Activated T-helper 1 cell treated with anti-CD3 and anti-CD28 coated beads, Interleukin-12 subunit alpha, Interleukin-12 subunit beta, Interleukin-2, Interleukin-4 antibody, amounts not matched to agents 30 ng/mL and 10 ng/mL and 1 ng/mL, durations not matched to agents 14 hours and 24 hours and 36 hours (primary cell): ENCODE measurements at places on chromosomes 6 and 20.

- H3K4me1 ChIP-seq = peaks cover 63% of the 10 kb centered on the region
- peak overlapping the region; percentile 93 for H3K27ac ChIP-seq
- peaks cover 57% of the 10 kb centered on the region for H3K36me3 ChIP-seq
- peak overlapping the region; percentile 92 for H3K4me3 ChIP-seq
- peak; percentile 81 for DNase-seq
These were observed 1.3 kb downstream of the LTB start for GRCh38 chr6:31580807-31581433.

GRCh38 chr20:38344107-38344701 is 2.1 kb upstream of the LBP start:
- peaks cover under 1% of the 10 kb centered on the region for H3K27me3 ChIP-seq
- H3K4me1 ChIP-seq = no peaks in the 10 kb centered on the region
- no peak overlapping the region for H3K27ac ChIP-seq

DNA sequence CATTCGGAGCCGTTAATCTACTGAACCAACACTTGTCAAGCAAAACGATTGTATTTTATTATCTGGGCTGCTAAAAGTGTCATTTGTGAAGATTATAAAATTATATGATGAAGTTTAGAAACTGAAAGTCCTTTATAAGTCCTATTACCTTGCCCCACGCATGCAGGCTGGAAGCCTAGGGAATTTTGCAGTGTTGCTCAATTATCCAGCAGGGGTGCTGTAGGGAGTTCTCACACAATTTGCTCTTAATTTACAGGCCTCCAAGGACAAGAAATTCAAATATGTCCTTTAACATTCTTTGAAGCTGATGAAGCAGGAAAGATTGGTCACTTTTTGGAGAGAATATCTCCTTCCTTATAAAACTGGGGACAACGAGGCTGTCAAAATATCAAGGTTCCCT is 368.9 kb downstream of the LMBRD1 start:
- H3K36me3 ChIP-seq = no peaks in the 10 kb centered on the region
- no peaks in the 10 kb centered on the region for H3K4me1 ChIP-seq
- H3K27ac ChIP-seq = no peak overlapping the region
- H3K27me3 ChIP-seq = no peaks in the 10 kb centered on the region
- no peak overlapping the region for H3K4me3 ChIP-seq

GRCh38 chr6:12911427-12911826 is 194.9 kb downstream of the PHACTR1 start:
- DNase-seq = no peak
- H3K4me1 ChIP-seq = no peaks in the 10 kb centered on the region
- no peak overlapping the region for H3K4me3 ChIP-seq
- peaks cover 4% of the 10 kb centered on the region for H3K27me3 ChIP-seq
- H3K36me3 ChIP-seq = no peaks in the 10 kb centered on the region

GRCh38 chr20:25116739-25117458 is 35.0 kb upstream of the VSX1 start:
- no peak overlapping the region for H3K27ac ChIP-seq
- no peak overlapping the region for H3K4me3 ChIP-seq
- no peaks in the 10 kb centered on the region for H3K36me3 ChIP-seq
- DNase-seq = no peak
- peaks cover 2% of the 10 kb centered on the region for H3K27me3 ChIP-seq
- no peaks in the 10 kb centered on the region for H3K4me1 ChIP-seq

- no peaks in the 10 kb centered on the region for H3K4me1 ChIP-seq
- no peak overlapping the region for H3K4me3 ChIP-seq
- H3K27ac ChIP-seq = no peak overlapping the region
- no peaks in the 10 kb centered on the region for H3K36me3 ChIP-seq
- H3K27me3 ChIP-seq = peaks cover 26% of the 10 kb centered on the region
These were observed 47.2 kb downstream of the FOXF2 start for GRCh38 chr6:1436334-1437306.

DNA sequence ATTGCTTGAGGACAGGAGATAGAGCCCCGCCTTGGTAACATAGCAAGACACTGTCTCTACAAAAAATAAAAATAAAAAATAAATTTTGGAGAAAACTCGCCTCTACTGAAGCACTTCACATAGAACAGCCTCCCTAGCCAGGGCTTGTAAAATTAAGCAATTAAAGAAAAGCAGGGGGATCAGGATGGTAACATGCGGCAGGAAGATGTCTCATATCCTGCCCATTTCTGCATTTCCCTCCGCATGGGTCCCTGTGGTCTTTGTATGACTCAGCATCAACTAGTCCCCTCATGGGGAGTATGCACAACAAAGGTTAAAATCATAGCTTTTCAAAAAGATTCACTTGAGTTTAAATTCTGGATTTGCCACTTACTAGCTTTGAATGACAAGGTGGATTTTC is 379.0 kb downstream of the EPHA7 start:
- H3K4me1 ChIP-seq = no peaks in the 10 kb centered on the region
- DNase-seq = no peak
- H3K27me3 ChIP-seq = no peaks in the 10 kb centered on the region

- H3K36me3 ChIP-seq = no peaks in the 10 kb centered on the region
- no peak overlapping the region for H3K27ac ChIP-seq
- peaks cover 18% of the 10 kb centered on the region for H3K4me1 ChIP-seq
- H3K27me3 ChIP-seq = peaks cover 9% of the 10 kb centered on the region
- DNase-seq = no peak
- H3K4me3 ChIP-seq = no peak overlapping the region
These were observed 81.2 kb downstream of the UNC5CL start for GRCh38 chr6:40957616-40958492.

- peaks cover 7% of the 10 kb centered on the region for H3K27me3 ChIP-seq
- no peak overlapping the region for H3K4me3 ChIP-seq
- no peak for DNase-seq
- H3K27ac ChIP-seq = no peak overlapping the region
- no peaks in the 10 kb centered on the region for H3K36me3 ChIP-seq
These were observed 13.9 kb downstream of the KCNK15 start for GRCh38 chr20:44759595-44759994.

DNA sequence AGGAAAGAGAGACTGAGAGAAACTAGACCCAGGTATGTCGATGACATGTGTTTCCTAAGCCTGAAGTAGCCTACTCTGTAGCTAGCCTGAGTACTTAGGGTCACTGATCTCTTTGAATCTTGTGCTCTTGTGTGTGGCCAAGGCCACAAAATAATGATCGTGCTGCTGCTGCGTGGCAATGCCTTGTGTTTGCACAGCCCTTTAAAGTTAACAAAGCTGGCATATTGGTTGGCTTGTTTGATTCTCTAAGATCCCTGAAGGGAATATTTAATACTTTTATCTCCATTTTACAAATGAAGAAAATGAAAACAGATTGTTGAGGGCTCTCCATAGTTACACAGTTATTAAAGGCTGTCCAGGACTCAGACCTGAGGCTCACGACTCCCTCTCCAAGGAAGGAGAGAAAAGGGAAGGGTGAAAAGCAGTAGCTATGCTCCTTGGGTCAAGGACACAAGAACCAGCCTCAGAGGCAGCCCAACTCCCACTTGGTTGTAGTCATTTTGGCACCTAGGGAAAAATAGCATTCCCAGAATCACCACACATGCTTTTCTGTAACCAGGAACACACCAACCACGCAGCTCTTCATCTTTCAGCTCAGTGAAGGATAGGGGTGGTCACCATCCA is 130.7 kb downstream of the LRFN2 start:
- peaks cover 20% of the 10 kb centered on the region for H3K27me3 ChIP-seq
- no peak overlapping the region for H3K4me3 ChIP-seq
- H3K27ac ChIP-seq = no peak overlapping the region
- no peak for DNase-seq
- no peaks in the 10 kb centered on the region for H3K36me3 ChIP-seq
- H3K4me1 ChIP-seq = no peaks in the 10 kb centered on the region

DNA sequence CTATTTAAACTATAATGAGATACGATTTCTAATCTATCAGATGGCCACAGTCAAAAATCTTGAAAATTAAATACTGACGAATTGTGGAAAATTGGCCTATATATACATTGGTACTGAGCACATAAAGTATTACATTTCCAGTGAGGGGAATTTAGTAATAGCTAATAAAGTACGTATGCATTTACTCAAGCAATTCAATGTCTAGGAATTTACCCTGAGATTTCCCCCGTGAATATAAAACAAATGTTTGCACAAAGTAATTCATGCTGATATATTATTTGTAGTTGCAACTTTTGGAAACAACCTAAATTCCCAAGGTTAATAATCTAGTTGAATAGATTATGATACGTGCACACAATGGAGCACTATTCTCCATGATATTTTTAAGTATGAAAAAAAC is 14.7 kb upstream of the C6orf141 start:
- peaks cover 6% of the 10 kb centered on the region for H3K27me3 ChIP-seq
- no peaks in the 10 kb centered on the region for H3K4me1 ChIP-seq
- H3K27ac ChIP-seq = no peak overlapping the region
- H3K36me3 ChIP-seq = no peaks in the 10 kb centered on the region

DNA sequence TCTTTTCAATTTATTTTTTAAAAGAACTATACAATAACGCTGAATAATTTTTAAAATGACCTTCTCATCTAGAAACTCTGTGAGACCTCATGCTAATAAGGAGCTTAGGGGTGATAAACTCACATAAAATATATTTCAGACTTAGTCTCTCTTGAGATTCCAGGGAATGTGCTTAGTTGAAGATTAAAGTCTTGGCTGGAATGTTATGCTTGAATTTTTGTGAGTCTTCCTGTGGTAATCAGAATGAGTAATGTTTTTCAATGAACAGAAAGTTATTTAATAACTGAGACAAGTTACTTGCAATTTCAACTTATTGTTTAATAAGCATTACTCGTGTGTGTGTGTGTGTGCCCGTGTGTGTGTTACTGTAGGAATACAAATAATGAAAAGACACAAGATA is 379.9 kb upstream of the EPHA7 start:
- DNase-seq = no peak
- H3K36me3 ChIP-seq = no peaks in the 10 kb centered on the region
- no peaks in the 10 kb centered on the region for H3K27me3 ChIP-seq

DNA sequence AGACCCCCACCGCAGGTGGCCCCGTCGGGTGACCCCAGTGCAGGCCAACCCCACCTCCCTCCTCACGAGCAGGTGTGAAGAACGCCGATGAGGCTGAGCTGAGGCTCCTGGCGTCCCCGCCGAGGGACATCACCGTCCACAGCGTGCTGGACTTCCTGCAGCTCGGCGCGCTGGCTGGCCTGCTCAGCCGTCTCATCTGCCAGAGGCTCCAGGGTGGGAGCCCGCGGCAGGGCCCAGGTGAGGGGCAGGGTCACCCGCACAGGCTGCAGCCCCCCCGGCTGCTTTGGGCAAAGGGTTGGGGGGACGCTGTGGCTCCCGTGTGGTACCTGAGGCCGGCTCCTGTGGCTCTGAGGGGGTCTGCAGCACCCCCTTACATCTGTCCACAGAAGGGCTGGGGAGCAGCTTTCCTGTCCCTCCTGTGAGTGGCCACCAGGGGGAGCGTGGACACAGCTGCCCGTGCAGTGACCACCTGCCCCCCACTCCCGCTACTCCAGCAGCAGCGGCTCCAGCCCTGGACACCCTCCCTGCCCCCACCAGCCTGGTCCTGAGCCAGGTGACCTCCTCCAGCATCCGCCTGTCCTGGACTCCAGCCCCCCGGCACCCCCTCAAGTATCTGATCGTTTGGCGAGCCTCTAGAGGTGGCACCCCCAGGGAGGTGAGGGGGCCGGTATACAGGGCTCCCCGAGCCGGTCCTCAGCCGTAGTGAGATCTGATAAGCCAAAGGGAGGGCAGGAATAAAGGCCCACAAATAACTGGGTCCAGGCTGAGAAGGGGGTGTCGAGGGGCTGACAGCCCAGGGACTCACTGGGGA is 16.5 kb downstream of the COL20A1 start:
- no peaks in the 10 kb centered on the region for H3K27me3 ChIP-seq
- H3K27ac ChIP-seq = no peak overlapping the region
- no peak for DNase-seq
- no peak overlapping the region for H3K4me3 ChIP-seq
- no peaks in the 10 kb centered on the region for H3K4me1 ChIP-seq
- no peaks in the 10 kb centered on the region for H3K36me3 ChIP-seq

- DNase-seq = no peak
- no peak overlapping the region for H3K4me3 ChIP-seq
- no peak overlapping the region for H3K27ac ChIP-seq
- peaks cover 22% of the 10 kb centered on the region for H3K27me3 ChIP-seq
- no peaks in the 10 kb centered on the region for H3K4me1 ChIP-seq
- H3K36me3 ChIP-seq = no peaks in the 10 kb centered on the region
These were observed 5.6 kb downstream of the SLC4A11 start for GRCh38 chr20:3233131-3233990.

DNA sequence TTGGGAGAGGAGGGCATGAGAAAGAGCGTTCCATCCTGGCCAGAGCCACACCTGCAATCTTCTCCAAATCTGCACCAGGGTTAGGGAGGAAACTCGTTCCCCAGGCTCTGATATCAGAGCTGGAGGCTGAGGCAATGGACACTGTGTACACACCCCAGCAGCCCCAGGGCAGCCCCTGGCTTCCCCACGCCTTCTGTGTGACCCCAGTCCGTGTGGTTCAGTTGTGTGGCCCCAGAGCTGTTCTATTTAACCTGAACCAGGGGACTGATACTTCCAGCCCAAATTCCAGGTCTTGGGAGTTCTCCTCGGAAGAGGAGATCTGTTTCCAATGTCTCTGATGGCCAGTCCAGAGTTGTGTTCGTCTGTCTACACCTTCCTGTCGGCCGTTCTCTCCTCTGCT is 242.6 kb upstream of the EXOC2 start:
- H3K4me1 ChIP-seq = no peaks in the 10 kb centered on the region
- H3K27ac ChIP-seq = no peak overlapping the region
- no peak for DNase-seq
- no peak overlapping the region for H3K4me3 ChIP-seq
- H3K27me3 ChIP-seq = no peaks in the 10 kb centered on the region
- no peaks in the 10 kb centered on the region for H3K36me3 ChIP-seq

- no peak overlapping the region for H3K4me3 ChIP-seq
- no peak for DNase-seq
- no peaks in the 10 kb centered on the region for H3K36me3 ChIP-seq
- H3K27me3 ChIP-seq = peaks cover 12% of the 10 kb centered on the region
- peaks cover 85% of the 10 kb centered on the region for H3K4me1 ChIP-seq
These were observed 60.9 kb upstream of the CD93 start for GRCh38 chr20:23146857-23147637.

- H3K27ac ChIP-seq = no peak overlapping the region
- H3K4me3 ChIP-seq = no peak overlapping the region
- H3K27me3 ChIP-seq = peaks cover 3% of the 10 kb centered on the region
- peaks cover 18% of the 10 kb centered on the region for H3K4me1 ChIP-seq
- no peak for DNase-seq
These were observed 44.8 kb downstream of the ITPR3 start for GRCh38 chr6:33665957-33666356.

GRCh38 chr6:142207265-142207877 is 60.3 kb downstream of the VTA1 start:
- H3K27ac ChIP-seq = no peak overlapping the region
- H3K4me3 ChIP-seq = no peak overlapping the region
- no peaks in the 10 kb centered on the region for H3K4me1 ChIP-seq
- H3K27me3 ChIP-seq = no peaks in the 10 kb centered on the region
- DNase-seq = peak; percentile 6

DNA sequence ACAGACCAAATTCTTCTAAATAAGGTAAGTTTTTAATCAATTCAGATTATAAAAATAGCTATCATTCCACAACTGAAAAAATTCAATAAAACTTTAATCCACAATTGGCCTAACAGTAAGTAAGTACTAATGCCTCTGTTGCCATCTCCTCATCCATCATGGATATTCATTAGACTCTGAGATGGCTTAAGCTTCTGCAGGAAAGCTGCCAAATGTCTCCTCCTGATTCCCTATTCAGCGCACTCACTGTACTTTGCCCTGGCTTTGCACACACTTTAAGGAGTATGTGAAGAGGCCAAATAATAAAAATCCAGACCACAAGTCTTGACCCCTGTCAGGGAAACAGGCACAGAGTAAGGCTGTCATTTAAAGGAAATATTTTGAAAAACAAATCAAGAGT is 23.6 kb downstream of the PGM3 start:
- H3K4me3 ChIP-seq = no peak overlapping the region
- H3K4me1 ChIP-seq = peaks cover 4% of the 10 kb centered on the region
- no peak for DNase-seq

- H3K4me3 ChIP-seq = no peak overlapping the region
- H3K27me3 ChIP-seq = no peaks in the 10 kb centered on the region
- DNase-seq = no peak
- no peaks in the 10 kb centered on the region for H3K36me3 ChIP-seq
These were observed 49.2 kb downstream of the CBFA2T2 start for GRCh38 chr20:33539129-33539528.
